ENCODE measurements at places on chromosomes 1 and 21.

GRCh38 chr1:106568201-106568974, 488.1 kb upstream of the PRMT6 start:
- no peak for DNase-seq

- DNase-seq, result no peak
These were observed 140.8 kb upstream of the NBPF11 start for GRCh38 chr1:148292915-148293314.

GRCh38 chr1:110084227-110085078, 14.0 kb upstream of the ALX3 start:
- peak; percentile 78 for DNase-seq

DNA sequence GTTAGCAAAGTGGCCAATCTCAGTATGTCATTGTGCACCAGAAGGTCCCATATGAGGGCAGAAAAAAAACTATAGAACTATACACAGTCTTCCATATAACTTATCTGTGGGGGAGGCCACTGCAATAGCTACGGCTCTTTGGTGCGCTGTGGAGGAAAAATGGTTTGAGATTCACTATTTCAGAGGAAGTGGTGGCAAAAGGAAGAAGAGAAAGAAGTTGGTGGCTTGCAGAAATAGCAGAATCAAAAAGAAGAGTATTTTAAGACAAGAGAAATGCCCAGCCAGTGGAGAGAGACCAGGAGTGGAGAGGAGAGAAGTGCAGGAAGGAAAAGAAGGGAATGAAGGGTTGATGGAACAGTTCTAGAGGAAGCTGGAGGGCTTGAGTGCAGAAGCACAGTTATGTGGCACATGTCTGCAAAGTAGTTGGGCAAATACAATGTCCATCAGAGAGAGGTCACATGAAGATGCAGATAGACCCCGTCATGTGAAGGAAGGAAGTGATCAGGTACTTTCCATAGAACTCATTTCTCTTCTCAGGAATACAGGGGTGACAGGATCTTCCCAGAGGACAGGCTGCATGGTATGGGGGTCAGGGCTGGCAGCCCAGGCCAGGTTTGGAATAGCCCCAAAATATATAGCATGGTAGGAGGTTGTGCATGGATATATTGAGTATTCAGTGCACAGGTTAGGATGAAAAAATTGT, 64.6 kb downstream of the RUNX1 start:
- DNase-seq, result no peak

- DNase-seq, result no peak
These were observed 18.0 kb upstream of the PRDM15 start for GRCh38 chr21:41897047-41897669.

- no peak for DNase-seq
These were observed 54.0 kb downstream of the OLFML3 start for GRCh38 chr1:114033216-114033706.

DNA sequence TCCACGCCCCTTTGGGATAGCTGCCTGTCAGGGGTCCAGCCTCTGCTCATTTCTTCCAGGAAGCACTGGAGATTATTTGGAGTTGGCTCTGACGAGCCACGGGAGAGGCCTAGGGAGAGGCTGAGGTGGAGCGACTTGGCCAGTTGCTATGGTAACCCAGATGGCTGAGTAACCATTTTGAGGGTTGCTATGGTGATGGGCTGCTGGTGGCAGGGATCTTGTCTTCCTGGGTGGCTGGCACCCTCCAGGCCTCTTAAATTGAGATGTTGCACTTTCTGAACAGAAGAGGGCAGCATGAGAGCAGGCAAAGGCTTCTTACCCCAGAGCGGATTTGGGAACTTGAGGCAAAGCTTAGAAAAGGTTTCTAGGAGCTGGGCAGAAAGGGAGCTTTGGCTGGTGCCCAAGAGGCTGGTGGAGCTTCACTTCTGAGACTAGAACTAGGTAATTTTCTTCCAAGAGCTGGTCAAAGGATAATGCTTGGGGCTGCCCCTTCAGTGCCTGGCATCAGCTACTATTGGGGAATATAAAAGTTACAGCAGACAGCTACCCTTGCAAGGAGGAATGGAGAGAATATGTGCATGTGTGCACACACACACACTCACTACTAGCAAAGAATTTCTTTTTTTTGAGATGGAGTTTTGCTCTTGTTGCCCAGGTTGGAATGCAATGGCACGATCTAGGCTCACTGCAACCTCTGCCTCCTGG, 72.5 kb downstream of the NDUFS5 start:
- DNase-seq, result peak; percentile 92

DNA sequence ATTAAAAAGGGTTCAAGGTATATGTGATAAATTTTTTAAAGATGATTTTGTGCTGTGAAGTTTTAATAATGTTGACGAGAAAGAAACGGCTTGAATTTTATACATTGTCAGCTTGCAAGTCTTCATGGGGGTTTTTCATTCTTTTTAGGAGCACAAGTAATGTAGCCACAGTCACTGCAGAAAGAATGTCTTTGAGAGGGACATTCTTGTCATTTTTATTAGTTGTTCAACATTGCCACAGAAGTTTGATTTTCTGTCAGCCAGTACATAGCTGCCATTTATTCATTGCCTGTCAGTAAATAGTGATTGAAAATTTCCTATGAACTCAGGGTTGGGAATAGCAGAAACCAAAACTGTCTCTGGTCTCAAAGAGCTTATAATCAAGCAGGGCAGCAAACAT, 156.3 kb downstream of the DHRS3 start:
- no peak for DNase-seq

DNA sequence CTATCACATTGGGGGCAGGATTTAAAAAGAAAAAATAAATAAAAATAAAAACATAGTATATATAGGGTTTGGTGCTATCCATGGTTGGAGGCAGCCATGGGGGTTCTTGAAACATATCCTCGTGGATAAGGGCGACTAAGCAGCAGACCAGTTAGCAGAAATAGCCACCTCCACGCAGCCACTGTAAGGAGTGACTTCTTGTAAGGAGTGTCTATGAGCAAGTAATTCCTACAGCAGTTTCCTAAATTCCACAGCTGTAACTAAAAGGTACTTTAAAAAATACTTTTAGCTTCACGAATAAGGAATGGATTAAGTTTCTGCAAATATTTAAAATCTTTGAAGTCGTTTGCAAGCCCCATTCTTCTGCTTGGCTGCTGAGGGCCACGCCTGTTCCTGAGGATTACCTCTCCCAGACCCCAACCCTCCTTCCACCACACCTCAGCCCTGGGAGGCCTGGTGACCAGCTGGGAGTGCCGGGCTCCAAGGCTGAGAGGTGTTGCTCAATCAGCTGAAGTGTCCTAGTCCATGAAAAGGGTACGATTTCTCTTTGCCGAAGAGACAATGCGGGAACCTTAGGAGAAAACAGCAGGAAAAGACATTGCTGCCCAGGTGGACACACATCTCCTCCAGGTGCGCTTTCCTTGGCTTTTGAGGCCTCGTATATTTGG, 115.3 kb downstream of the ADSS2 start:
- DNase-seq, result no peak

- no peak for DNase-seq
These were observed 62.9 kb upstream of the SIM2 start for GRCh38 chr21:36636016-36636415.

DNA sequence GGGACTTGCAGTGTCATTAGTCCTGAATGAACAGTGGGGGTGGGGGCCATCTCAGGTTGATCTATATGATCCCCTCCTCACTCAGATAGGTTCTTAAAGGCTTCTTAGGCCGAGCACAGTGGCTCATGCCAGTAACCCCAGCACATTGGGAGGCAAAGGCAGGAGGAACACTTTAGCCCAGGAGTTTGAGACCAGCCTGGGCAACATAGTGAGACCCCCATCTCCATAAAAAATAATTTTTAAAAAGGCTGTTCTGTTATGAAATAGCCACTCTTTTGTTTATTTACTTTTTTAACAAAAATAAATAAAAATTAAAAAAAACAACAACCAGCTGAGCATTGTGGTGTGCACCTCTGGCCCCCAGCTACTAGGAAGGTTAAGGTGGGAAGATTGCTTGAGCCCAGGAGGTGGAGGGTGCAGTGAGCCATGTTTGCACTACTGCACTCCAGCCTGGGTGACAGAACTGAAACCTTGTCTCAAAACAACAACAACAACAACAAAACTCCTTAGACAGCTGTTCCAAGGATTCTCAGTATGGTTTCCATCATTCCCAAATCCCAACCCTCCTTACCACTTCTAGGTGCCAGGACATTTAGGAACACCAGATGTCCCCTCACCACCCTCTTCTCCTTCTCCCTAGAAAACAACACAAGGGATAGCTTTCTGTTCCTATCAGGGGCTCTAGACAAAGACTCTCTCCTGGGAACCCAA, 2.0 kb upstream of the TRAPPC3 start:
- no peak for DNase-seq

DNA sequence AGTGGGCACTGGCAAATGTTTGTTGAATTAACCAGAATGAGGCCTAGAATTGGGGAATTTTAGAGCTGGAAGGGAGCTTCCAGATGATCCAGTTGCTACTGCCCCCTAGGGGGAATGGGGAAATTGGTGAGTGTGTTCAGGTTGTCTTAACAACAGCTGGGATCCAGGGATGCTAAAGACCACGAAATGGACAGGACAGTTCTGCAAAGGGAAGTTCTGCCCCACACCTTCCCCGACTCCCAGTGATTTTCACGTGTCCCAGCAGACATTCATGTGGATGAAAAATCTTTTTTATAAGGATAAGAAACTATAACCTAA, 33.9 kb downstream of the TRIM62 start:
- DNase-seq, result peak; percentile 48

DNA sequence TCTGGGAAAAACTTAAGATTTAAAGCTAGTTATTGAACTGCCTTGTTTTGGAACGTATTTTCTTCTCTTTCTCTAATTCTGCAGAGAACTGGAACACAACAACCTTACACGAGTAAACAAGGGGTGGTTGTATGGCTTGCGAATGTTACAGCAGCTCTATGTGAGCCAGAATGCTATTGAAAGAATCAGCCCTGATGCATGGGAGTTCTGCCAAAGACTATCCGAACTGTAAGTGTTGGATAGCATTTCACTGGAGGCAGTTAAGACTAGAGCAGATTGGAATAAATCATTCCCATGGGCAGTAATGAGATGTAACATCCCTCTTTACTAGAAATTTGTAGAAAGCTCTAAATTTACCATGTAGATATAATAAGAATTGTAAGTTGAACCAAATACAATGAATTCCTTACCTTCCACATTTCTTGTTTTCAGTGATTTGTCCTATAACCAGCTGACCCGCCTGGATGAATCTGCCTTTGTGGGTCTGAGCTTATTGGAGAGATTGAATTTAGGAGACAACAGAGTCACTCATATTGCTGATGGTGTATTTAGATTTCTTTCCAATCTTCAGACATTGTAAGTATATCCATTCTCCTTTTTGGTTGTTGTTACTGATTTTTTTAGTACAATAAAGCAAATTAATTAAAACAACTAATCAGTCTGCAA, 22.9 kb downstream of the LRIG2 start:
- DNase-seq, result no peak

GRCh38 chr1:246661451-246661850, 62.8 kb upstream of the SCCPDH start:
- no peak for DNase-seq

DNA sequence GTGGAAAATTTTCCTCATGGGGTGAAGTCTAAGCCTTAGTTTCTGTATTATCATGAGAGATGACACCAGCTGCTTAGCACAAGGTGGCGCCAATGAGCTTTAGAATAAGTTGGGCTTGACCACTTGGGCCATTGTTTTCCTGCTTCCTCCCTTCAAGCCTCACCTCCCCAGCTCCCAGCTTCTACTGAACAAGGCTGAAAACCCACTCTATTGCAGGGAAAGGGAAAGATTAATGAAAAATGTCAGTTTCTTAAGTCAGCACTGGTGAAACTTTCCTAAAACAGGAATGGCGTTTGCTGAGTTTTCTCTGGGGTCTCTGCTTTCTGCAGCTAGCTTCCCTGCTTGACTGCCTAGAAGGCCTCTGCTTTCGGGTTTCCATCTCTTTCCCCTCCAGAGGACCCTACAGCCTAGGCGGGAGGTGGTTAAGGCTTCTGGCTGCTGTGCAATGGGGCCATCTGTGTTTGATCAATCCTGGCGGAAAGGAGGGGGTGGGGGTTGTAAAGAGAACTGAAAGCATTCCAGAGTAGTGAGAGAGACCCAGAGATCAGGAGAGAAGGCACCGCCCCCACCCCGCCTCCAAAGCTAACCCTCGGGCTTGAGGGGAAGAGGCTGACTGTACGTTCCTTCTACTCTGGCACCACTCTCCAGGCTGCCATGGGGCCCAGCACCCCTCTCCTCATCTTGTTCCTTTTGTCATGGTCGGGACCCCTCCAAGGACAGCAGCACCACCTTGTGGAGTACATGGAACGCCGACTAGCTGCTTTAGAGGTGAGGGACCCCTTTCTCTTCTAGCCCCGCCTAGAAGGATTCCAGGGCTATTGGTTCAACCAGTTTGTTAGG, at the start of gene OLFML3:
OLFML3 (plus strand) TSS at position 612 of the 840 bp plus-strand sequence; CDS start at position 655, 43 bp downstream.
- DNase-seq, result peak; percentile 98

GRCh38 chr1:1842360-1843146, 48.3 kb downstream of the GNB1 start:
- no peak for DNase-seq

DNA sequence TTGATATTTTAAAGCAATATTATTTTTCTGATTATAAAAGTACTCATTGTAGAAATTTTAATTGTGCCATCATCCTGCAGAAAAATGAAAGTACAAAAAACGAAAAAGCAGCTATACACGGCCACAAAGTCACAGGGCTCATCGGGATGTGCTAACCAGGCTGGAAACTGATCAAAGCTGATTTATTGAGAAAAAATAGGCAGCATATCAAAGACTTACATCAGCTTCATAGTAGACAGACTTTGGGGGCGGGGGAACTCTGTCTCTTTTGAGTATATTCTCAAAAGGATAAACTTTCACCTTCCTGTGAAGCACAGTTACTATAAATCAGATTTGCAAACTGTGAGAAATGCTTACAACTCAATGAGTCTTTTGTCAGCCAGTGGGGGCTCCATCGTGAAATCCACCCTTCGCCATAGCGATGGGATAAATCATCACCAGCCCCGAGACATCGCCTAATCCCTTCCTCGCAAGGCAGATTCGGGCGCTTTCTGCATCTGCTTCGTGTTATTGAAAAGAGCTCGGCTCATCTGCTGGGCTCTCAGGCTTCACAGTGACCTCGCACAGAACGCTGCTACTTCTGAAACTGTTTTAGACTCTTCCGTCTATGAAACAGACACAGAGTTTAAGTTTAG, 69.2 kb upstream of the ERG start:
- peak; percentile 80 for DNase-seq

DNA sequence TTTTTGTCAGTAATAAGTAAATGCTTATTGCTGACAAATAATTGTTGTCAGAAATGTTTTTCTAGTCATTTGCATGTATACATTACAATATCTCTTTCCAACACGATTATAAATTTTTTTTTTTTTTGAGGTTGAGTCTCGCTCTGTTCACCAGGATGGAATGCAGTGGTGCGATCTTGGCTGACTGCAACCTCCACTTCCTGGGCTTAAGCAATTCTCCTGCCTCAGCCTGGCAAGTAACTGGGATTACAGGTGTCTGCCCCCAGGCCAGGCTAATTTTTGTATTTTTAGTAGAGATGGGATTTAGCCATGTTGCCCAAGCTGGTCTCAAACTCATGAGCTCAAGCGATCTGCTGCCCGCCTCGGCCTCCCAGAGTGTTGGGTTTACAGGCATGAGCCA, 72.0 kb upstream of the ATF3 start:
- no peak for DNase-seq

Measured in adipocyte (in vitro differentiated cells).